NCI-H2107 (cell line): ENCODE measurements at places on chromosomes 3 and 15.

- no peak for DNase-seq
Measured at GRCh38 chr15:78788016-78788660, 23.1 kb downstream of the ADAMTS7 start.

GRCh38 chr15:45268135-45268534 lies 16.1 kb downstream of the SLC28A2 start:
- no peak for DNase-seq

GRCh38 chr3:111676211-111677006 lies 81.3 kb upstream of the ZBED2 start:
- no peak for DNase-seq

- no peak for DNase-seq
Measured at GRCh38 chr3:129592381-129593131, 13.9 kb downstream of the PLXND1 start.

- DNase-seq: no peak
Measured at GRCh38 chr3:10515884-10516495, 10.6 kb upstream of the ATP2B2 start.

- DNase-seq: no peak
Measured at GRCh38 chr15:79689030-79689429, 207.8 kb downstream of the MTHFS start.

DNA sequence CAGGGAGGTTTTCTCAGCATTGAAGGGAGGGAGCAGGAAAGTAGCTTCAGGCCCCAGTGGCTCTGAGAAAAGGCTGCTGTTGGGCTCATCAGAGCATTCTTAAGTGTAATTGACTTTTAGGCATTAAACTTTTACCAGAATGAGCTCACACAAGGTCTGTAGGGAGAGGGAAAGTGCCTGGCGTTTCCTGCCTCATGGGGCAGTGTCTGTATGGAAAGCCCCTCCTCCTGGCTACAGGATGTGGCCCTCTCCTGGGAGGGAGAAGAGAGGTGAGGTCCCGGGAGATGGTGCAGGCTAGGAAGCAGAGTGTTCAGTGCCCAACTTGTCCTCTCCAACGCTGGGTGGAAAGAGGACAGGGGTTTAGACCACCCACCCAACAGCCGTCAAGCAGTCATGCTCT lies 21.3 kb upstream of the SCN10A start:
- no peak for DNase-seq

- no peak for DNase-seq
Measured at GRCh38 chr15:66252685-66253417, 699 bp downstream of the MEGF11 start.

DNA sequence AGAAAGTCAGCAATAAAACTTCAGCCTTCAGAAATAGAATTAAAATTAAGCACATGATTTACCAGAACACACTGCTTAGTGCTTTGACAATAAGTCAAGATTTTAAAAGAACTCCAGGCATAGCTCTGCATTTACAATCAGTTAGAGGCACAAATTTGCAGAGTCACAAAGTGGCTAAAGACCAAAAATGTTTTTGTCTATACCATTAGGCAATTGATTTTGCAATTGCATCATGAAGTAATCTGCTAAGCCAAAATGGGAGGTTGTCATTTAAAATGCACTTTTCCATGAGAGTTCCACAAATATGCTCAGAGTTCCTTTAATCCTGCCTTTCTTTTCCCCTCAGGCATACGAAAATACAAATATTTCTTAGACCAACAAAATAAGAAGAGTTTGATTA lies 10.1 kb upstream of the DCP1A start:
- DNase-seq: no peak

DNA sequence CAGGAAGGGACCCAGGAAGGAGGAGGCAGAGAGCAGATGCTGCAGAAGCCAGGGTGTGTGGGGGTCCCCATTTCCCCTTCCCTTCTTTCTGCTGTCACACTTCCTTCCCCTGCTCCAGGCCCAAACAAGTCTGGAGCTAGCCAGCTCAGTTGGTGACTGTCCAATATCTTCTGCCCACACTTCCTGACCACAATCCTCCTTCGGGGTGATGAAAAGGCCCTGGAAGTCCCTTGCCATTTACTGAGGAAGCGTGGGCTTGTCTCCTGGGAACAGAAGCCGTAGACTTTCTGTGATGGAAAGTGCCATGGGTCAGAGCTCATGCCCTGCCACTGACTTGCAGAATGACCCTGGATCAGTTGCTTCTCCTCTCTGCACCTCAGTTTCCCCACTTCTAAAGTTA lies 39.0 kb downstream of the ANAPC13 start:
- no peak for DNase-seq

DNA sequence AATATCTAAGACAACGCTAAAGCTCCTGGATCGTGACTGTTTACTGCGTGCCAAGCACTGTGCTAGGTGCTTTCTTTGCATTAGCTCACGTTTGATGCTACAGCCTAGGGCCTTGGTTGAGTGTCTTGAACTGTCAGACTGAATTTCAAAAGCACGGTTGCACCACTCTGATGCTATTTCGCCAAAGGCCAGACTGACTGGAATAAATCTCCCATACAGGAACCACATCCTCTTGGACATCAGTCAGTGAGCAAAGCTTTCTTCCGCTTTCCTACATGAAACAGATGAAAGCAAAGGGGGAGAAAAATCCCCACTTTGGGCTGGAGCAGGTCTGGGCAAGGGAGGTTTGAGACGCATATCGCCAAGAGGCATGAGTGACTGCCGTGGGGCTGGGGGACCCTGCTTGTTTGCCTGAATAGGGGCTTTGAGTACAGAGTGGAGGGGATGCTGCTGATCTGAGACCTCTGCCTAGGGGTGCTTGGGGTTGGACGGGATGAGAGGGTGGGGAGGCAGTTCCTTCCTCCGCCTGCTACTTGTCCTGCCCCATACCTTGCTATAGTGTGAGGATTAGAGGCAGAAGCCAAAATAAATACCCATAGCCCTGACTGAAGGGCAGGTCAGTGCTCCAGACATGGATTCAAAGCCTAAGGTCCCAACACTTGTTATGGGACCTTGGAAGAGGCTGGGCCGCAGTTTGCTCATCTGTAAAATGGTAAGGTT lies 5.3 kb downstream of the FGD5 start:
- no peak for DNase-seq

DNA sequence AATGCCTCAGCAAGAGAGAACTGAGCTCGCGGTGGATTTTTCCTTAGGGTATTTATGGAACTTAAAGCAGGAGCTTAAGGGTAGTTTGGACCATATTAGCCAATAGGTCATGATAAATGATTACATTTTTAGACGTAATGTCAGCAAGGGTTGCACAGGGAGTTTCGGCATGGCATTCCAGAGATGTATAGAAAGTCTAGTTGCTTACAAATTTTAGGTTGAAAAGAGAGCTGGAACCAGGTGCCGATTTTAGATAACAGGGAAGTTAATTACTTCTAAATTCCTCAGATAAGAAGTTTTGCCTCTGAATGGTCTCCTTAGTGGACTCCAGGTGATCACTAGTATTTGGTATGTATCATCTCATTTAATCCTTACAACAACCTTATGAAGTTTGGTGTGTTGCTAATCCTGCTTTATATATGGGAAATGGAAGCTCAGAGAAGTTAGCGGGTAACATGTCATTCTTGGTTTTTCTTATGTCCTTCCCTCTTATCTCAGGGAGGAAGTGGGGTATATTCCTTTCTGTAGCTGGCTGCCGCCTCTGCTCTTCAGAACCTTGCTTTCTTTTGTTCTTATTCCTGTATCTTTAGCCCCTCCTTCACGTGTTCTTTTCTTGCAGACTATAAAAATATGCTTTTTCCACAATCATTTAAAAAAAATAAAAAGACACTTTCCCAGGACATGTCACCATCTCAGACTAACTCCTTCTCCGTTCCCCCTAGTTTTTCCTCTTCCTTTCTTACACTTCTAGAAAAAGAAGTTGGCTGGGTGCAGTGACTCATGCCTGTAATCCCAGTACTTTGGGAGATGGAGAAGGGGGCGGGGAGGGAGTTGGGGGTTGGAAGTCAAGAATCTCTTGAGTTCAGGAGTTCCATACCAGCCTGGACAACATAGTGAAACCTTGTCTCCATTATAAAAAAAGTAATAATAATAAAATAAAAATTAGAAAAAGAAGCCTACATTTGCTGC lies 25.7 kb downstream of the IQGAP1 start:
- DNase-seq: no peak

DNA sequence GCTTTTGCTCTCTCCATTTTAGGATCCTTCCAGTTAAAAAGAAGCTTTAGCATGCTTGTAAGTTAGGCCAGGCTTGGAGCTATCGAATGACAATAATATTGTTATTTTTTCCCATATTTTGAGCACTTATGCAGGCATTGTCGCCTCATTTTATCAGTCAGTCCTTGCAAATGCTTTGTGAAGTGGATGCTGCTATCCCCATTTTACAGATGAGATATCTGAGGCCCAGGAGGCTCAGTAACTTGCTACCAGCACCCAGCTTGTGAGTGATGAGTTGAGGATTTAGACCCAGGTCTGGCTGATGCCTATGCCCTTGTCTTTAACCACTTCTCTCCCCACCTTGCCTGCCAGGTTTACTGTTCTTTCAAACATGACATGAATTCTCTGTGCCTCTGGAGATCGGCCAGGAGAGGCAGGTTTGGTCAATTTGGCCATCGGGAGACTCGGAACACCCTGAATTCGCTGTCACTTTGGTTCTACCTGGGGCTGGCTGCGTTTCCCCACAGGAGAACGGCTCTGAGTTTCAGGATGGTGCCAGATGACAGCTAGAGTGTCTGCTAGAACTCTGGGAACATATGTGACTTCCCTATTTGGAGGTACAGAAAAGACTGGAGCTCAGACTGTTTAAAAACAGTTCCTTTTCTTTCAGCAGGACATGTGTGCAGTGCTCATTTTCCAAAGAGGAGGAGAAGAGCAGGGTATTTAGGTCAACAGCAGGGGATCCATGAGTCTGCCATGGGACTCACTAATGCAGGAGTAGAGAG lies 25.5 kb upstream of the ZNF710 start:
- no peak for DNase-seq
